ENCODE measurements at places on chromosomes 7 and 10.
A peak's percentile ranks its signal among the peaks of the same experiment; 100 is the strongest.

GRCh38 chr10:33244354-33244967 is 90.0 kb downstream of the NRP1 start:
- DNase-seq = no peak

DNA sequence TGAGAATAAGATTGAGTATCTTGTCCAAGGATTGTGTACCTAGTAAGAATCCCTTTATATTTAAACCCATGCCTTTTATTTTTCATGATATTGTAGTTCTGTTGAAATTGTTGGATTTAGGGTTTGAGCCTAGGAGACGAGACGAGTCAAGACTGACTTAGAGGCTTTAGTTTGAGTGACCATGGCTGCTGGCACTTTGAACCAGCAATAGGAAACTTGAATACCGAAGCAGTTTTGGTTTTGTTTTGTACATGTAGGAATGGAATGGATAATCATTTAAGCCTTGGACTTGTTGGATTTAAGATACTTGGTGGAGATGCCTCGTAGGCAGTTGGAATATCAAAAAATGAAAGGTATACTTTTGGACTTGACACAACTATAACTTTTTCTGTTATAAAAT is 229.0 kb downstream of the BICC1 start:
- no peak for DNase-seq

DNA sequence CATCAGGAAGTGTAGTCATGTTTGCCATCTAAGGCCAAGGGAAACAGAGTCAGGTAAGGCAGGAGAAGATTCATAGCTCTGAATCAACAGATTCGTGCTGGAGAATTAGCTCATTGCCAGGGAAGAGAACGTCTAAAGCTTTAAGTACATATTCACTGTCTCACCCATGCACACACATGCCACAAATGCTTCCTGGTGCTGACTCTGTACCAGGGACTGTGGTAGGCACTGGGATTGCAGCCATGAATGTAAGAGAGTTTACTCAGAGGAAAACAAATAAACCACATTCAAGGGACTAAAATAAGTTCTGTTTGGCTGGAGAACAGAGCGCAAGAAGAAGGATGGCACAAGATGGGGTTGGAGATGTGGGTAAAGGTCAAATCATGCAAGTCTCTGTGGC is 89.8 kb upstream of the HPS1 start:
- DNase-seq = no peak

- no peak for DNase-seq
Observed at GRCh38 chr7:115007751-115008150, 85.9 kb downstream of the MDFIC start.

- DNase-seq = no peak
Observed at GRCh38 chr10:78749200-78749599, 319.6 kb upstream of the ZMIZ1 start.

- DNase-seq = peak; percentile 97
Observed at GRCh38 chr10:72263613-72264241, 10.0 kb upstream of the DDIT4 start.

DNA sequence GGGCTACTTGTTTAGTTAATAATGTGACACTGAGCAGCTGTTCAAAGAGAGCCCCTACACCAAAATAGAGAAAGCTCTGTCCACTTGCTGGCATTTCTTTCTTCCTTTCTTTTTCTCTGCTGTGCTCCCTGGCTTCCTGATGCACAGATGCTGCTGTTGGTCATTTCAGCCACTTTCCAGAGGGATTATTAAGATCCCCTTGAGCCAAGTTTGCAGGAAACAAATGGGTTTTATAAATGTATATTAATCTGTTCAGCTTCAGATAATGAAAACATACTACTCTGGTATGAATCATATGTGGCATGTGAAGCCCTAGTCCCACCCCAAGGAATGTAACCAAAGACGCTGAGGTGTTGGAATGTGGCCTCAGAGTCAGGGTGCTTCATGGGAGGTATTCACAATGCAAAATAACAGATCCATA is 638.2 kb upstream of the FZD8 start:
- DNase-seq = no peak

- DNase-seq = no peak
Observed at GRCh38 chr10:86311190-86311589, 55.4 kb downstream of the GRID1 start.

DNA sequence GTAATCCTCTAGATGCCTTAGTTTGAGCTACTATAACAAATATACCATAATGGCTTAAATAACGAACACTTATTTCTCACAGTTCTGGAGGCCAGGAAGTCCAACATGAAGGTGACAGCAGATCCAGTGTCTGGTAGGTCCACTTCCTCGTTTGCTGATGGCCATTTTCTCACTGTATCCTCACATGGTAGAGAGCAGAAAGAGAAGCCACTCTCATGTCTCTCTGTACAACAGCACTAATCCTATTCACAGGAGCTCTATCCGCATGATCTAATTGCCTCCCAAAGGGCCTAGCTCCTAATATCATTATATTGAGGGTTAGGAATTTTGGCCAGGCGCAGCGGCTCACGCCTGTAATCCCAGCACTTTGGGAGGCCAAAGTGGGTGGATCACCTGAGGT is 10.2 kb downstream of the HIBADH start:
- DNase-seq = no peak

- no peak for DNase-seq
Observed at GRCh38 chr10:60073781-60074656, 167.7 kb upstream of the CCDC6 start.

DNA sequence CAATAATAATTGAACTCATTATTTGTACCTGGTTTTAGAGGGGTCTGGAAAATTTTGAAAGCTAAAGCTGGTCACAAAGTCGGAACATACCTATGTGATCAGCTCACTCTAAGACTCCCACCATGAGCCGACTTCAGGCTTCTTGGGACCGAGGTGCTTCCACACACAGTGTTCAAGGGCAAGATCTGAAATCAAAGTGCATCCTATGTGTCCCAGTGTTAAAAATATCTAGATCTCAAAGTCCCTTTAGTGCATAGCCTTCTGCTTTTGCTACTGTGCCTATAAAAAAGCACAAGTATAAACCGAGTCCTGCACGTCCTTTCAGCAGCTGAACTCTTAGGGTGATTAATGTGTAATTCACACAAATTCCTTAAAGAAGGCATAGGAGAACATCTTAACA is 43.5 kb upstream of the FXYD4 start:
- DNase-seq = no peak

GRCh38 chr7:23349484-23350157 is 50.5 kb downstream of the MALSU1 start:
- DNase-seq = no peak

DNA sequence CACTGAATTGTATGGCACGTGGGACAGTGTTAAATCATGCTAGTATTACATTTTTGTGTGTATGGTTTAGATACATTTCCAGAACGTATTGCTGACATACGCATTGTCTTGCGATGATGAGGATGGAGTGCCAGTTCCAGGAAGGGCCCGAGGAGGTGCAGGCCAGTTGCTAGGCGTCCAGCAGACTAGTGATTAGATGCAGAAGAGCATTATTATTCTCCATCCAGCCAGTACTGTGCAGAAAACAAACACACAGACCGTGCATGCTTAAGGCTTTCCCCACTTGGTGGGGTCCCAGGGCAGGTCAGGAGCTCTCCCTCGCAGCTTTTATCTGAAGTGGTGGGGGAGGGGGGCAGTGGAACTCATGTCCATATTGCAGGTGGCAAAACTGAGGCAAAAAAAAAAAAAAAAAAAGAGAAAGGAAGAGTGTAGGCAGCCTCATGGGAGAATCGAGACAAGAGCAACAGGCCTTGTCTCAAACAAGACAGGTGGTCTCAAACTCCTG is 189.2 kb downstream of the CAMK1D start:
- peak; percentile 51 for DNase-seq

GRCh38 chr7:153047079-153047959 is 287.8 kb downstream of the ACTR3B start:
- no peak for DNase-seq

DNA sequence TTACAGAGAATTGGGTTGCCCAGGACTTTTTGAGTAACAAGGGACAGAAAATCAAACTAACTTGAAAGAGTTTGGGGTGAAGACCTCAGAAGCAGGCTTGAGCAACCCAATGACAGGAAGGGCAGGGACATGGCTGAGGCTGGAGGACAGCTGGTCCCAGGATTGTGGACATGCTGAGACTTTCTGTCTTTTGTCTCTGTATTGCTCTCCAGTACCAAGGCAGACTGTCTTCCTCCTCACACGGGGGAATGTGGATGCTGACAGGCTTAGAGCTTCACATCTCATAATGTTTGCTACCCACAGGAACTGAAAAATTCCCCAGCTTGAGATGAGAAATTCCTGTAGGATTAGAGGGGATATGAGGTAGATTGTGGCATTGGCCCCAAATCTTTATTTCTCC is 229.6 kb downstream of the PHF14 start:
- no peak for DNase-seq

DNA sequence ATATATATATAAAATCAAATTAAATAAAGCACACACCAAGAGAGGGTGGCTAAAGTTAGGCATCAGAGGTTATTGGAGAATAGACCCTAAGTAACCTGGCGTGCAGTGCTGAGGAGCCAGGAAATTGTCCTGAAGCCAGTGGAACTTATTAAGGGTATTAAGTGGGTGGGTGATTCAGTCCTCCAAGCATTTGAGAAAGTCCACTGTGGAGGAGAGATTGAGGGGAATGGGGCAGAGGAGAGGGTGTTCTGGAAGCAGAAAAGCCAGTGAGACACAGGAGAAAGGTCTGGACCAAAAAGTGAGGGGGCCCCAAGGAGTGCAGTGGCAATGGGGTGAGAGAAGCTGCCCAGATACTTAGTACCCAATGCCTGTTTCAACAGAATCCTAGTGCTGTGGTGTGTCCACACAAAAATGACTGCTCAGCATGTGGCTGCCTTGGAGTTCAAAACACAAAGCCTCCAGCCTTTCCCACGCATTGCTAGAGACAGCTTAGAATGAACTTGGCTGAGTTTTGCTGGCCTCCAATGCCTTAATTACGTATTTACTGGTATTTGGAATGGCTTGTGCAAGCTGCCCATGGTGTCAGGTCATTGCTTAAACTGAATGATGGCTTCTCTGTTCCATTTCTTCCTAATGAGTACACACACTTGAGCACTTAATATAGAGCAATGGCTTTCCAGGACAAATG is 44.9 kb upstream of the CHST15 start:
- DNase-seq = no peak

DNA sequence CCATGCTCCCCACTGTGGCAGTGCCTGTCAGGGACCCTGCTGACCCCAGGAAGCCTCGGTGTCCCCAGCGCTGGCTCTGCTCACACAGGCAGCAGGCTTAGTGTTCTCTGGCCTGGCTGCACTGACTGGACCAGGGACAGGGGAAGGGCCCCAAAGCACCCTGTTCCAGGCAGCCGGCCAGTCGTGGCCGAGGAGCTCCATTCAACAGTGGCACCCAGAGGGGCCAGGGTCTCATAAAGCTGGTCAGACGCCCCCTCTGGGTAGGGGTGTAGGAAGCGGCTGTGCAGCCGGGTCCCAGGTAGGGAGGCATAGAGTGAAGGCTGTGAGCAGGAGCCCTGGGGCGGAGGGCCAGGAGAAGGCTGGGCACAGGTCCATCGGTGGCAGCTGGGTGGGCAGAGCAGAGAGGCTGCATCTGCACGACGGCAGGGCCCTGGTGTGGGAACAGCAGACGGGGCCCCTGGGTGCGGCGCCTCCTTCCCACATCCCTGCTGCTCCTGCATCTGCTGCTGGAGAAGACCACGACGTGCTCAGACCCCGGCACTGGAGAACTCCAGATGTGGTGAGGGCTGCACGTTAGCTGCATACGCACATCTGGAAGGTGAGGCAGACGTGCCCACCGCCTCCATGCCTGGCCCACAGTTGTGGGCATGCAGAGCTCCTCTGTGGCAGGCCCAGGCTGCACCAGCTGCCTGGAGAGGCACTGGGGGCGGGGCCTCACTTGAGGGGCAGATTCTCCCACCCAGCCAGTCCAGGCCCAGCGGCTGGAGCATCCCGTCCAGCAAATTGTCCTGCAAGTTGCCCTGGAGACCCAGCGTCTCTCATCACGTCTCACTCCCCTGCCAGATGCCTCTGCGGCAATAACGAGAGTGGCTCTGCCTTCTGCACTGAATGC is 25.1 kb downstream of the MNX1 start:
- no peak for DNase-seq

- DNase-seq = no peak
Observed at GRCh38 chr7:48168159-48168558, 3.1 kb upstream of the ABCA13 start.

GRCh38 chr7:73387221-73387828 is 46.3 kb upstream of the FZD9 start:
- DNase-seq = no peak

GRCh38 chr10:111122127-111122526 is 45.3 kb downstream of the ADRA2A start:
- no peak for DNase-seq

DNA sequence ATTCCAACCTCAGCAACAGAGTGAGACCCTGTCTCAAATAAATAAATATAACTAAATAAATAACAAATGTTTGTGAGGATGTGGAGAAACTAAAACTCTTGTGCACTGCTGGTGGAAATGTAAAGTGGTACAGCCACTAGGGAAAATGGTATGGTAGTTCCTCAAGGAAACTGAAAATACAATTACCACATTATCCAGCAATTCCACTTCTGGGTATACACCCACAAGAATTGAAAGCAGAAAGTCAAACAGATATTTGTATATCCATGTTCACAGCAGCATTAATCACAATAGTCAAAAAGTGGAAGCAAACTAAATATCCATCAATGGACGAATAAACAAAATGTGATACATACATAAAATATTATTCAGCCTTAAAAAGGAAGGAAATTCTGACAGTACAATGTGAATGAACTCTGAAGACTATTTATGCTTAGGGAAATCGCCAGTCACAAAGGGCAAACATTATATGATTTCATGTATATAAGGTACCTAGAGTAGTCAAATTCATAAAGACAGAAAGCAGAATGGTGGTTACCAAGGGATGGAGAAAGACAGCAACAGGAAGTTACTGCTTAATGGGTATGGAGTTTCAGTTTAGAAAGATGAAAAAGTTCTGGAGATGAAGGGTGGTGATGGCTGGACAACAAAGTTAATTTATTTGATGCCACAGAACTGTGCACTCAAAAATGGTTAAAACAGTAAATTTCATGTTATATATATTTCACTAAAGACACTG is 9.8 kb downstream of the ARHGAP12 start:
- DNase-seq = no peak

DNA sequence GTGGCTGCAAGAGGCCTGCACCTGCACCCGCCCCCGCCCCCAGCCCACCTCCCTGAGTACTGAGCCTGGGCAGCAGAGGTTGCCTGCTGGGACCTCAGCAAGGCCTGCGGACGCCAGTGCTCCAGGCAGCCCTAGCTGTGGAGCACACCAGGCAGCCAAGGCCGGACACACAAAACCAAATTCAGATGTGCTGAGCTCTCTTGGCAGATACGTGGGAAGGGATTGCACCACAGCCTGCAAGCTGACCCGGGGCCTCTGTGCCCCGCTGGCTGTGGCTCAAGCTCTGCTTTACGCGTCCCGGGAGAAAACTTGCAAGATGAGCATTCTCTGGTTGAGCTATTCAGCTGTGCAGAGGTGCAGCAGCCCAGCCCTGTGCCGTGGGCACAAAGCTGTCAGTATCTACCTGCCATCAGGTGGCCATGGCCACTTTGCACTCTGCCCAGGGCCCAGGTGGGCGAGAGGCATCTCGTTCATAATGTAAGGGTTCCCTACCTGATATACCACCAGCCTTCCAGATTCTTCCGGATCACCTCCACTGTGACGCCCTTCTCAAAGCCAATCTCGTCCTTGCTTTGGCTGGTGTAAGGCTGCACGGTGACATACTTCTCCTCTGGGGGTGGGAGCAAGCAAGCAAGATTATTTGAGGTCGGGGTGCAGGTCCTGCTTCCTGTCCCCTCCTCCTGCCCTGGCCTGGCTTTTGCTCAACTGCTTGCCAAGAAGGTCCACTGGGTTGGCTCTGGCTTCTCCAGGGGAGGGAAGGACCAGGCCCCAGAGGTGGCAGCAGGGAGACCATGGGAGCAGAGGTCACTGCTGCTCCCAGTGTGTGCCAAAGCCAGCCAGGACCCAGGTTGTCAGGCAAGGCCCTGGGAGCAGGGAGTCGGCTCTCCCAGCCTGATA is 123.4 kb downstream of the NEURL1 start:
- no peak for DNase-seq

All from NCI-H146 (cell line).